Stimulated activated CD8-positive, alpha-beta memory T cell treated with anti-CD3 and anti-CD28 coated beads, Interleukin-7, amount 100 ng/mL, for 4 hours (primary cell): ENCODE measurements at places on chromosomes 4 and X.
A peak's percentile ranks its signal among the peaks of the same experiment; 100 is the strongest.

- no peak for DNase-seq
Observed at GRCh38 chr4:84800256-84800655, 166.2 kb downstream of the WDFY3 start.

DNA sequence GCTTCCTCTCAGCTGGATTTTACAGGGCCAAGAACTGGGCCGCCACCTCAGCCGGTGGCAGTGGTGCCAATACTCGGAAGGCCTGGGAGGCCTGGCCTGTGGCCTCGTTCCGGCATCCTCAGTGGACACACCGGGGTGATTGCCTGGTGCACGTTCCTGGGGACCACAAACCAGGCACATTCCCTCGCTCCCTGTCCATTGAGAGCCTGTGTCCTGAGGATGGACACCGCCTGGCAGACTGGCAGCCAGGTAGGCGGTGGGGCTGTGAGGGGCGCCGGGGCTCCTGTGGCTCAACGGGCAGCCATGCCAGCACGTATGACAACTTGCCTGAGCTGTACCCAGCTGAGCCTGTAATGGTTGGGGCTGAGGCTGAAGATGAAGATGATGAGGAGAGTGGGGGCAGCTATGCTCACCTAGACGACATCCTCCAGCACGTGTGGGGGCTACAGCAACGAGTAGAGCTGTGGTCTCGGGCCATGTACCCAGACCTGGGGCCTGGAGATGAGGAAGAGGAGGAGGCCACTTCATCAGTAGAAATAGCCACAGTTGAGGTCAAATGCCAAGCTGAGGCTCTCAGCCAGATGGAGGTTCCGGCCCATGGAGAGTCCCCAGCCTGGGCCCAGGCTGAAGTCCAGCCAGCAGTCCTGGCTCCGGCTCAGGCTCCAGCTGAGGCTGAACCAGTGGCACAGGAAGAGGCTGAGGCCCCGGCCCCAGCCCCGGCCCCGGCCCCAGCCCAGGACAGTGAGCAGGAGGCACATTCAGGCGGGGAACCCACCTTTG, 70.4 kb downstream of the STARD8 start:
- no peak for DNase-seq

- DNase-seq = no peak
Observed at GRCh38 chr4:101348995-101349800, 1.9 kb upstream of the PPP3CA start.

GRCh38 chr4:152102436-152103000, 341.7 kb upstream of the GATB start:
- DNase-seq = no peak

DNA sequence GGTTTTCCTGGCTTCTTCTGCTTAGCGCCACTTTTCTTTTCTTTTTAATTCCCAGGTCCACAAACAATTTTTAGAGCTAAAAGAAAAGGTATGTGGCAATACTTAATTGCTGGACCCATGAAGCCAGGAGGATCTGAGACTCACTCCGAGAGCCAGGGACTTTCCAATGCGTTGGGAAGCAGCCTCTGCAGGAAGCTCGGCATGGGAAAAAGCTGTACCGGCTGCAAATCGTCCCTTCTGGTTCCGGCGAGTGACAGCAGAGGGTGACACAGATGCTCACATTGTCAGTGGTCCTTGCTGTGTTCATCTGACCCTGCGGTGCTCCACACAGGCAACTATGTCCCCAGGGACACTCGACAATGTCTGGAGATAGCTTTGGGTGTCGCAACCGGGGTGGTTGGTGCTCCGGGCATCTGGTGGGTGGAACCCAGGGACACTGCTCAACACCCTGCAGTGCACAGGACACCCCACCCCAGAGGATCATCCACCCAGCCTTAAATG, 164.0 kb downstream of the PRKX start:
- DNase-seq = no peak

GRCh38 chrX:11792461-11793421, 34.7 kb downstream of the MSL3 start:
- DNase-seq = peak; percentile 66

DNA sequence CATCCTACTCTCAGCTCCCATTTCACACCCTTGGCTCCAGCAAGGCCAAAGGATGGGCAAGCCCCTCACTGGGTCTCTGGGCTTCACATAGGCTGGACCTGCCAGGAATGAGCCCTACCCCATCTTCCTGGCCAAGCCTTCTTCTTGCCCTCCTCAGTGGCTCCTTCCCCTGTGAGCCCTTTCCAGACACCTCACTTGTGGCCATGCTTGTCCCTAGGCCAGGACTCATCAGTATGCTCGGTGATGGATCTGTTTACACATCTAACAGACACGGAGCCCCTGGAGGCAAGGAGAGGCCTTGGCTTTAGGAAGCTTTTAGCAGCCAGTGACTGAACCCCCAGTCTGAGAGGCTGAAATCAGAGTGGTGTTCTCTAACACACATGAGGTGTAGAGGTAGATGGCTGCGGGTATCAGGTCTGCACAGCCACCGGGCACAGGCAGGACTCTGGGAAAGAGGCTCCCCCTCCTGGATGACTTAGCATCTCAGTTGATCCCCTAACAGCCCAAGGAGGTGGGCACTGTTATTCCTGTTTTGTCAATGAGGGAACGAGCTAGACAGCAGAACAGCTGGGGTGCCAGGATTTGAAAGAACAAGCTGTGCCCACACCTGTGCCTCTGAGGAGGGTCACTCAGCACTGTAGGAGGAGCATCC, 44.8 kb downstream of the PPP2R2C start:
- DNase-seq = no peak

DNA sequence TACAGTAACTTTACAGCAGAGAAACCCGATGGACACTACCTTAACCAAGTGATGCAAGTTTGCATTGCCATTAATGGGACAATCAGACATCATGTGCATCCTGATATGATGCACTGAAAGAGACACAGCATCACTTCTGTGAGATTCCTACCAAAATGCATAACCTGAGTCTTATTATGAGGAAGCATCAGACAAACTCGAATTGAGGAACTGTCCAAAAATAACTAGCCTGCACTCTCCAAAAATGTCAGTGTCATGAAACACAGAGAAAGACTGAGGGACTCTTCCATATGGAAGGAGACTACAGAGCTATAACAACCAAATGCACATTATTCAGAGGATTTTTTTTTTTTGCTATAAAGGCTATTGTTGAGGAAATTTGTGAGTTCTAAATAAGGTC, 66.6 kb upstream of the IQSEC2 start:
- DNase-seq = no peak

GRCh38 chr4:14076776-14077175, 449.3 kb upstream of the BOD1L1 start:
- DNase-seq = no peak

- no peak for DNase-seq
Observed at GRCh38 chr4:84362896-84363655, 136.0 kb downstream of the NKX6-1 start.

GRCh38 chr4:150297861-150298474, 219.7 kb downstream of the DCLK2 start:
- DNase-seq = no peak

DNA sequence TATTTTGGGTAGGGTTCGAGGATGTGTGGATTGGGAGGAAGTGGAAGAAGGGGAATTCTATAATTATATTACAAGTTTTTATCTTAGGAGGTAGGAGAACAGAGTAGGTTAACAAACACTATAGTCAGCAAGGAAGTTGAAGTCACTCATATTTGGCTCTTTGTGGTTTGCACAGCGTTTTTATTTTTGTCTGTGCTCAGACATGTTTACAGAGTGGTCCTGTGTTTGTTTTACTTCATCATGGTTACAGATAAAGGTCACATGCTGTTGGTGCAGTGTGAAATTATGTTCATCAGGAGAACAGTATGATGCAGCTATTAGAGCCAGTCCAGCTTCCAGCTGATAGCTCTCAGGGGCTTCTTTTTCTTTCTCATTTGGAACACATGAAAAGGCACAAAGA, 299.9 kb upstream of the SFRP2 start:
- DNase-seq = no peak
